ENCODE measurements at places on chromosomes 6 and 20. TPM values are rescaled to one million over a fixed set of nuclear protein-coding genes. Genes with fewer than 3 reads are reported as not detected.

Gene ARHGAP40
- not detected for total RNA-seq

Gene SH3BGRL2
- total RNA-seq, result 3.1 TPM

Gene RBPJL
- not detected for total RNA-seq

Gene SLC13A3
- 6.0 TPM for total RNA-seq

Gene GPR6
- not detected for total RNA-seq

Gene RIMS4
- total RNA-seq, result 0.17 TPM

Gene RAET1G
- total RNA-seq, result 5.8 TPM

Gene AIF1
- total RNA-seq, result not detected

Gene EPB41L2
- total RNA-seq, result 115 TPM

Gene SEMG1
- total RNA-seq, result not detected

Gene PLTP
- 162 TPM for total RNA-seq

Gene TNF
- total RNA-seq, result not detected

Gene DPPA5
- total RNA-seq, result not detected

Gene C20orf144
- 0.44 TPM for total RNA-seq

Gene OR2B6
- not detected for total RNA-seq

Gene RRAGD
- total RNA-seq, result 1.3 TPM

Gene SPDEF
- total RNA-seq, result not detected

Gene MAK
- not detected for total RNA-seq

Gene TMEM74B
- not detected for total RNA-seq

Gene RSPO3
- 2.3 TPM for total RNA-seq

Data from smooth muscle cell of trachea (primary cell).